RWPE1 (cell line): ENCODE measurements at places on chromosomes 11 and 22.

GRCh38 chr11:66268952-66269905 is 790 bp downstream of the RAB1B start:
- peak; percentile 20 for DNase-seq

GRCh38 chr11:132962041-132962440 is 570.3 kb downstream of the OPCML start:
- no peak for DNase-seq

DNA sequence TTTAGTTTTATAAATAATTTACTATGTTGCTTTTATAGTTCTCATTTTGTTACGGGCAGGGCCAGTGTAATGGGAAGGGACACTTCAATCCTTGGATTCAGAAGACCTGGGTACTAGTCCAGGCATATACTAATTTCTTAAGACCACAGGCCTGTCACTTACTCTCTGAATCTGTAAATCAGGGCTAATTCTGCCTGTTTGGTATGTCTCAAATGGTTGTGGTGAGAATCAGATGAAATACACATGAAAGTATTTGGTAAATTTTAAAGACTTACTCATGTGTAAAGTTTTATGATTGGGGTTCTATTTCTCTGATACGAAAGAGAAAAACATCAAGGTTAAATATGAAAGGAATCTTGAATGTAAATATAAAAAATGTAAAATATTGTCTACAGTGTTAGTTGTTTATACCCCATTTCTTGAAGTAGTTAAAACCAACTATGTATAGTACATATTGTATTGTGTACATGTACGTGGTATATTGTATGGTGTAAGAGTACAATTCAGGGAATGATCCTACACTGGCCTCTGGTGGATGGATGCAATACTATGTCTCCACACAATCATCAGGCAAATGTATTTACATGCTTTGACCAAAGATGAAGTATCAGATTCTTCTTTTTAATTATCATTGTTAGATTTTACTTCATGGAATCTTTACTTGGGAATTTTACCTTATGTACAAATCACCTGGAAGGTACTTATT is 24.5 kb upstream of the RAG2 start:
- DNase-seq: peak; percentile 26

GRCh38 chr11:32991898-32992297 is 23.8 kb upstream of the DEPDC7 start:
- no peak for DNase-seq

DNA sequence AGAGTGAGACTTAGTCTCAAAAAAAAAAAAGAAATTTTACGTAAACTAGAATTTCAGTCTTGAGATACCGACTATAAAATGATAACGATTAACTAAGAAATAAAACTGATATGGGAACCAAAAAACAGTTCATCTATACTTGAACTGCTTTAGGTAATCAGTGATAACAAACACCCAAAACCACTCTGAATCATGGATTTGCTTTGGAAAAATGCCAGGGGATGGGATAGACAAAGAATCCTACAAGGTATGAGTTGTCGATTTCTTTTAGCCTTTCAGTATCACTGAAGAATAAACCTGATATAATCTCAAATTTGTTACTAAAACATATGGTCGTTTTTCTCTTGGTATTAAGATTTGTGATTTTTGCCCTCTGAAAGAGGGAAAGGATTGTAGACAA is 13.7 kb downstream of the CSTF3 start:
- peak; percentile 40 for DNase-seq

DNA sequence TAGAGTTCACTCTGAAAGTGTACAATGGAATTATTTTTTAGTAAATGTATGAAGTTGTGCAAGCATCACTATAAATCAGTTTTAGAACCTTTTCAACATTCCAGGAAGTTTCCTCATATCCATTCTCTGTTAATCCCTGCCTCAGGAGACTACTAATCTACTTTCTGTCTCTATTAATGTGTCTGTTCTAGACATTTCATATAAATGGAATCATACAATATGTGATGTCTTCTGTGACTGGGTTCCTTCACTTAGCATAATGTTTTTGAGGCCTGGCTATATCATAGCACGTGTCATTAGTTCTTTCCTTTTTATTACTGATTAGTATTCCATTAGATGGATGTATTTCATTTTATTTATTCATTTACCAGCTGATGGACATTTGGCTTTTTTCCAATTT is 17.1 kb downstream of the SYT9 start:
- no peak for DNase-seq

GRCh38 chr11:123483466-123483865 is 53.4 kb downstream of the GRAMD1B start:
- DNase-seq: no peak

DNA sequence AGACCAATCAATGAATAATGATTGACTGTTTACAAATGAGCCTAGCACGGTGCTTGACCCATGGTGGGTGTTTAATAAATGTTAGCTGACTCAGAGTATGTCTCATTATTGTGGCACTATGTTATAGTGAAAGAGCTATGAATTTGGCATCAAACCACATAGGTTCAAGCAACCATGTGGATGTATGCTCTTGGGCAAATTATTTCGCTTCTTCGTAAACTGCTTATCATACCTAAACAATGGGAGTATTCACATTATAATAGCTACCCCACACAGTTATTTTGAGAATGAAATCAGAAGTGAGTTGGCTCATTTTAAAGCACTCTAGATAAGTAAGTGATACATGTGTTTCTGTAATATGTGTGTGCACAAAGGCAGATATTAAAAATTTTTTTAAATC is 118.7 kb upstream of the HSD17B12 start:
- DNase-seq: no peak

DNA sequence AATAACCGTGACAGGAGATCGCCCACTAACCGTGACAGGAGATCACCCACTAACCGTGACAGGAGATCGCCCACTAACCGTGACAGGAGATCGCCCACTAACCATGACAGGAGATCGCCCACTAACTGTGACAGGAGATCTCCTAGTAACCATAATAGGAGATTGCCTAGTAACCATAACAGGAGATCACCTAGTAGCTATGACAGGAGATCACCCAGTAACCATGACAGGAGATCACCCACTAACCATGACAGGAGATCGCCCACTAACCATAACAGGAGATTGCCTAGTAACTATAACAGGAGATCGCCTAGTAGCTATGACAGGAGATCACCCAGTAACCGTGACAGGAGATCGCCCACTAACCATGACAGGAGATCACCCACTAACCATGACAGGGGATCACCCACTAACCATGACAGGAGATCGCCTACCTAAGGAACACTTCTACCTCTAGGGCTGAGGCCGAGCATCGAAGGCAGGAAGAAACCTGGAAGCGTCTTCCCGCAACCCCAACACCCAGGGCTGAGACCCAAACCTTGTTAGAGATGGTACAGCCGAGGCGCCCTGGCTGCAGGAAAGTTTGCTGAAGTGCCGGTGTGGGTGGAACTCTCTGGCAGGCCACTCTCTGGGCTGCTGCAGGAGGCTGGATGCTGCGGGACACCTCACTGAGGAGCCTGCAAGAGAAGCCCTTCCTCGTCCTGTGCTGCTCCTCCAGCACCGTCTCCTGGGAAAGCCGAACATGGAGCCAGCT is 67.5 kb upstream of the THY1 start:
- no peak for DNase-seq

- peak; percentile 17 for DNase-seq
These were observed 226.1 kb downstream of the BLID start for GRCh38 chr11:121889931-121890330.

DNA sequence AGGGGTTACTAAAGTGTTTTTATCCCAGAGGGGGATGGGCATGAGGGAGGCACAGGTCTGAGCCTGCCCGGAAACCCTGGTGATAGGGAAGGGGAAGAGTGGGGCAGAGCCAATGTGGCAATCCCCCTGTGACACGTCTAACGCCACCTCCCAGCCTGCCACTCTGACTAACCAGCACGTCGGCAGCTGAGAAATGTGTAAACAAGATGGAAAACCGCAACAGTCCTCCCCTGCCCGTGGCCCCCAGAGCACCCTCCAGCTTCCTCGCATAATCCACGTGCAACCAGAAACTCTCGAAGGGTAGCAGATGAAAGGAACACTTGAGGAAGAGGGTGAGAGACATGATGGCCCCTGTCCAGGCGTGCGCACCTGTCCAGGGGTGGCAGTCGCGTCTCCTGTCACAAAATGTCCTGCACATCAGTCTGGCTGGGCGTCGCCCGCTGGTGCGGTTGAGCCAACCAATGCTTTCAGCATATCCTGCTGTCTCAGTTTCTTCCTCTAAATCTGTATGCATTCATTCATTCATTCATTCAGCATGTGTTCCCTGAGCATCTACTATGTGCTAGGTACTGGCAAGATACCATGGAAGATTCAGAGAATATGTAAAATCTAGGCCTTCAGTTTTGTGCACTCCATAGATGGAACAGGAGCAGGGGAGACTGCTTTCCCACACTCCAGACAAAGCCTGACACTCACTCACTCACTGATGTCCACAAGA is 4.5 kb downstream of the TMPRSS4 start:
- no peak for DNase-seq

DNA sequence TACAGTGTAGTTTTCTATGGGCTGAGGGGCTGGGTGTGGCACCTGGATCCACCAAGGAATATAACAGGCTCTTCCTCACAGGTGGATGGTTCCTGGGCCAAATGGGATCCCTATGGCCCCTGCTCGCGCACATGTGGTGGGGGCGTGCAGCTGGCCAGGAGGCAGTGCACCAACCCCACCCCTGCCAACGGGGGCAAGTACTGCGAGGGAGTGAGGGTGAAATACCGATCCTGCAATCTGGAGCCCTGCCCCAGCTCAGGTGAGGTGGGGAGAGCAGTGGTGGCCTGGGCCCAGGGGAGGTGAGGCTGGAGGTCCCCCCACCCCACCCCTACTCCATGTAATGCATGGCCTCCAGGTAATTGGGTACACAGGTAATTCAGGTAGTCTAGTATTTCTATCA is 20.7 kb downstream of the ADAMTS15 start:
- DNase-seq: no peak

GRCh38 chr22:49208004-49208402 is 619.7 kb downstream of the BRD1 start:
- DNase-seq: no peak

- DNase-seq: no peak
These were observed 635 bp downstream of the PRR5 start for GRCh38 chr22:44702479-44703198.

DNA sequence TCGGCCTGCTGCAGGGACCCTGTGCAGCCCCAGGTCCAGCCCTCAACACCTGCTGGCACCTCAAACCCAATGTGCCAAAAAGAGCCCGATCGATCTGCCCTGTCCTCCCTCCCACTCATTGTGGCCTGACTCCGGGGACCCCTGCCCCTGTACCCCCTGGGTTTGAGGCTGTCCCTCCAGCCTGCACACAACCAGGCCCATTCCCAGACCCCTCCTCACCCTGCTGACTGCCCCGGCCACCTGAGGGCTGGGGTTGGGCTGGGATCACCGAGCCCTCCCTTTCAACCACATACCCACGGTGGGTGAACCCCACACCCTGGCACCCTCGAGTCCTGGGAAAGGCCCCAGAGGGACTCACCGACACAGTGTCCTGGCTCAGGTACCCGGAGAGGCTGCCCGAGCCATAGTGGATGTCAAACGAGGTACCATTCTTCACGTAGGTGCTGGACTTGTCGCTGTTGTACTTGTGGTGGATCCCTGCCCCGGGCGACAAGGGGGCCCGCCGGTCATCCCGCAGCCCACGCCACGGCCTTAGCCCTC is 5.0 kb downstream of the CTSD start:
- DNase-seq: no peak

DNA sequence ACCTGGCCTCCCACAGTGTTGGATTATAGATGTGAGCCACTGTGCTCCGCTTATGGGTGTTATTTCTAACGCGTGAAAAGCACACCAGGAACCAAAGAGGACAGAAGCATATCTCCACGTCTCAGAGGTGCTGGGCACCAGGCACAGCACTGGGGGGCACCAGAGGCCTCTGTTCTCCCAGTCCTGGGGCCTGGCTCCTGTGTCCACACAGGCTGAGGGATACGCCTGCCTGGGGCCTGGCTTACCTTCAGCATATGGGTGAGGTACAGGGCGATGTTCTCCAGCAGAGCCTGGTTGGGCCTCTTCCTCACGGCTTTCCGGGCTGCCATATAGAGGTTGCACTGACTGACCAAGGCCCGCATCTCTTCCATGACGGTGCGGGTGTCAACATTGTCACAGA is 24.7 kb upstream of the NAP1L4 start:
- DNase-seq: no peak

DNA sequence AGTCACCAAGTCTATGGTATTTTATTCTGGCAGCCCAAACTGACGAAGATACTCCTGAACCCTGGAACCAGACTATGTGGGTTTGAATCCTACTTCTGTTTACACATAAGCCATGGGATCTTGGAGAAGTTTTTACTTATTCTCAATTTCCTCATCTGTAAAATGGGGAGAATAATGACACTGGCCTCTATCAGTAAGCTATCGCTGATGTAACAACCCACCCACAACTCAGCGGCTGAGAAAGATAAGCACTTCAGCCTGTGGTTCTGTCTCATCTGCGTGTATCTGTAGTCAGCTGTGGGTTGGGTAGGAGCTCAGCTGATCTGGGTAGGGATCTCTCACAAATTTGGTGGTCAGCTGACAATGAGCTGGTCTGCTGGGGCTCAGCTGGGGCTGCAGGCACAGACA is 68.0 kb upstream of the ALX4 start:
- no peak for DNase-seq

DNA sequence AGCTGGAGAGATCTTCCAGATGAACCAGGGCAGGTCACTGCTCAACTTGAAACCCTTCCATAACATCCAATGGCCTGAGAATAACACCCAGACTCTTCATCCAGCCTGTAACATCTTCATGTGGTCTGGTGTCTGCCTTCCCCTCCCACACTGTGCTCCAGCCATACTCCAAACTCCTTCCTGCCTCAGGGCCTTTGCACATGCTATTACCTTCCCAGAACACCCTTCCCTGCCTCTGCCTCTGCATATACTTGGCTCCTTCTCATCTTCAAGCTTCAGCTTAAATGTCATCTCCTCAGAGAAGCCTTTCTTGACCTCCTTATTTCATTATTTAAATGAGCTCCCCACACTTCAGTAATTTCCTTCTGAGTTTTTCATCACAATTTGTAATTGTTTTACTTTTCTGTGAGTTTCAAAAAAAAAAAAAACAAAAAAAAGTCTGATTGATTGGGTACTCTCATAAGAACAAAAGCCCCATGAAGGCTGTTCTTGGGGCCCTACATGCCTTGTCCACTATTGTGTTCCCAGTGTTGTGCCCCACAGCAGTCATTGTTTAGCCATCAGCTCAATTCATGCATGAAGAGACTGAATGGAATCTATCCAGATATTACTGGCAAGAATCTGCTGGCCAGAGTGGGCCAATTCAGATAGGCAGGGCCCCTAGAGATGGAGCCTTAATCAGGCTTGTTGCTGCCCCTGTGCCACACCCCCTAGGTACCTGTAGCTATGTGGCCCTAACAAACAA is 22.1 kb downstream of the LMO1 start:
- DNase-seq: no peak

DNA sequence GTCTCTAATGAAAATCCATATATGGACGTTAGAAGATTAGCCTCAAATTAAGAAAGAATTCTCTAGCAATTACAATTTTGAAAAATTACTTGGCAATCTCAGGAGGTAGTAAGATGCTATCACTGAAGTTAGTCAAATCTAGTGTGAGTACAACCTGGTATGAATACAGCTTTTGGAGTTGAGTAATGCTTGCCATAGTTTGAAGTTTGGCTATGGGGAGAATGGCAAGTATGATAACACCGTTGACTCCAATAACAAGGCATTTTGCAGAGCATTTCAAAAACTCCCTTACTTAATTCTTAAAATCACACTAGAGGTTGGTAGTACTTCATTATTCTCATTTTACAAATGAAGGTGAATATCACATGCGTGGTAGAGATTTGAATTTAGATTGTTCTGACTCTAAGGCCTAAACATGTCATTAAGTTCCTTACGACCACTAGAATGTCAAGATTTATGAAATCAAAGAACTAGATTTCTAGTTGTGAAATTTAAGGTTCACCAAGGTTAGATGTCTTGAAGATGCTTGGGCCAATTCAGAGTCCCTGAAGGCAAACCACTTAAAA is 355.4 kb downstream of the ETS1 start:
- DNase-seq: no peak
